NCI-H748 treated with DMSO at 0.1 percent for 48 hours (cell line): ENCODE measurements at places on chromosomes 6 and 20.

- no peak for DNase-seq
Observed at GRCh38 chr6:128098000-128098581, 197.2 kb upstream of the THEMIS start.

GRCh38 chr20:62487561-62488354, 12.0 kb upstream of the GATA5 start:
- DNase-seq, result no peak

DNA sequence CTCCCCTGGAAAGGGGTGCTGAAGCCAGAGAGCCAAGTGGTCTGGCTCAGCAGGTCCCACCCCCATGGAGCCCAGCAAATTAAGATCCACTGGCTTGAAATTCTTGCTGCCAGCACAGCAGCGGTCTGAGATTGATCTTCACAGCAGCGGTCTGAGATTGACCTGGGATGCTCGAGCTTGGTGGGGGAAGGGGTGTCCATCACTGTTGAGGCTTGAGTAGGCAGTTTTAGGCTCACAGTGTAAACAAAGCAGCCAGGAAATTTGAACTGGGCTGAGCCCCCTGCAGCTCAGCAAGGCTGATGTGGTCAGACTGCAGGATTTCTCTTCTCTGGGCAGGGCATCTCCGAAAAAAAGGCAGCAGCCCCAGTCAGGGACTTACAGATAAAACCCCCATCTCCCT, 41.3 kb upstream of the B3GAT2 start:
- no peak for DNase-seq

- peak; percentile 85 for DNase-seq
Observed at GRCh38 chr20:1225783-1226654, at the start of gene RAD21L1. TSS of gene RAD21L1 (plus strand) at chr20:1226044. CDS start at chr20:1228454, 2,410 bp downstream.

- DNase-seq, result peak; percentile 31
Observed at GRCh38 chr6:128112494-128112893, 211.6 kb upstream of the THEMIS start.

GRCh38 chr6:6395581-6396197, 75.2 kb upstream of the F13A1 start:
- DNase-seq, result no peak

- peak; percentile 47 for DNase-seq
Observed at GRCh38 chr20:8454137-8454712, 322.2 kb downstream of the PLCB1 start.

DNA sequence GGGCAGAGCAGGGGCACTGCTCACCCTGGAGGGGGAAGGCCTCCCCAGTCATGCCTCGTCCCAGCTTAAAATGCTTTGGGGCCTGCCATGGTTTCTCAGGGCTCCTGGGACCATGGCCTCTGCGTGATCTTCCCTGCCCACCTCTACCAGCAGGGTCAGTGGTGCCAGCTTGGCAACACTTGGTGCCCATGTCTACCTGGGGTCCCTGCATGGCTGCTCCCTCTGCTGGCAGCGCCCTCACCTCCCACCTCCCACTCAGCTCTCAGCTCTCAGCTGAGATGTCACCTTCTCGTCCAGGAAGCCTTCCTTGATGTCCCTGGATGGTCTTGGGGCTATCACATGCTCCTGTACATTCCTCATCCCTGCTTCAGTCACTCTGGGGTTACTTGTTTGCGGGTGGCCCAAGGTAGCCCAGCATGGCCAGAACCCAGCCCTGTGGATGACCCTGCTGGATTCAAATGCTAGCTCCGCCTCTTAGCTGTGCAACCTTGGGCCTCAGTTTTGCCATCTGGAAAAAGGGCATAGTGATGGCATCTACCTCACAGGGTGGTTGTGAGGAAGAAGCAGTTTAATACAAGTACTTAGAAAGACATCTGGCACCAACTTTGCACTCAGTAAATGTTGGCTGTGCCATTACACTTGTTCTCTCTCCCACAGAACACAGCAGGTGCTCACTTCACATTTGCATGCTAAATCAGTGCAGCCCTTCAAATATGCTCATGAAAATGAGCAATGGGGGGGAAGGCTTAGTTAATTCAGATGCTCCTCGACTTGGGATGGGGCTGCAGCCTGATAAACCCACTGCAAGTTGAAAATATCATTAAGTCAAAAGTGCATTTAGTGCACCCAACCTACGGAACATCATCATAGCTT, 53.5 kb upstream of the PTPN1 start:
- DNase-seq, result no peak

GRCh38 chr6:15474196-15474595, 188.6 kb downstream of the DTNBP1 start:
- DNase-seq, result no peak

GRCh38 chr20:23114018-23114417, 27.9 kb upstream of the CD93 start:
- no peak for DNase-seq

DNA sequence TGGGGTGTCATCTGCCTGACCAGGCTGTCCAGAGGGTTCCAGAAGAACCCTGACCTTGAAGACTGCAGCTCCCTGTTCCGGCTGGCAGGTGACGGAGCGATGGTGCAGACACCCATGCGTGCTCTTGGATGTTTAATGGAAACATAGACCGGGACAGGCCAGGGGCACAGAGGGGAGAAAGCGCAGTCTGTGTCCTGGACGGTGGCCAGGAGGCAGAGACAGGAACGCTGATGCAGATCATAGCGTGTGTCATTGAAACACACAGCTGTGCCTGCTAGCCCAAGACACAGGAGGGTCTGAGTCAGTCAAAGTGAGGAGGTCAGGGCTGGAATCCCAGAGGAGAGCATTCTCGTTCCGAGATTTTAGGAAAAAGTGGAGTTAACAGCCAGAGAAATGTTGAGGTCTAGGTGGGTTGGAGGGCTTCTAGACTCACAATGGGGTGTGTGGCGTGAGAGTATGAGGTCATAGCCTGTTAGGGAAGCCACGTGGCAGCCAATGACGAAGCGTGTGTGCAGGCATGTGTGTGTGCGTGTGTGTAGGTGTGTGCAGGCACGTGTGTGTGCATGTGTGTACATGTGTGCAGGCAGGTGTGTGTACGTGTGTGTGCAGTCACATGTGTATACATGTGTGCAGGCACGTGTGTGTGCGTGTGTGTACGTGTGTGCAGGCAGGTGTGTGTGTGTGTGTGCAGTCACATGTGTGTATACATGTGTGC, 167.0 kb downstream of the ERMARD start:
- DNase-seq, result no peak

DNA sequence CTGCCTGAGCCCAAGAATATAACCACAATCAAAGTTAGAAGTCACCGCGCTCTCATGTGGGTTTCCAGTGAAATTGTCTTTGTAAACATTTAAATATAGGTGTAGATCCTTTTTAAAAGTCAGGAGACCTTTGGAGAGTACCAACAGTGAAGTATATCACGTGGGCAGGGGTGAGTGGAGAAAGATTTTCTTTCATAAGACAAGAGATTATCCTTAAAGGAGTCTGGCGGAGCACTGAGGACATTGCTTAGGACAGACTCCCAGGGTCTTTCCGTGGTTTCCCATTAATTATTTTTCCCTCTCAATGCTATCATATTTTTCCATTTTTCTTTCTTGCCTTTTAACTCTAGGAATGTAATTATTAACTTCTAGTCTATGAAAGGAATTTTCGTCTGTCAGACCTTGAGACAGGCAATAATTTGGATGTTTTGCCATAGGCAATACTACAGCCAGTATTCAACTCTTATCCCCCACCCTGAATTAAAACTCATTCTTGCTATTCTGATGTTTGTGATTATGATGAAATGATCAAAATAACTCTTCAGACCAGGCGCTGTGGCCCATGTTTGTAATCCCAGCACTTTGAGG, 31.4 kb downstream of the DCBLD1 start:
- no peak for DNase-seq

DNA sequence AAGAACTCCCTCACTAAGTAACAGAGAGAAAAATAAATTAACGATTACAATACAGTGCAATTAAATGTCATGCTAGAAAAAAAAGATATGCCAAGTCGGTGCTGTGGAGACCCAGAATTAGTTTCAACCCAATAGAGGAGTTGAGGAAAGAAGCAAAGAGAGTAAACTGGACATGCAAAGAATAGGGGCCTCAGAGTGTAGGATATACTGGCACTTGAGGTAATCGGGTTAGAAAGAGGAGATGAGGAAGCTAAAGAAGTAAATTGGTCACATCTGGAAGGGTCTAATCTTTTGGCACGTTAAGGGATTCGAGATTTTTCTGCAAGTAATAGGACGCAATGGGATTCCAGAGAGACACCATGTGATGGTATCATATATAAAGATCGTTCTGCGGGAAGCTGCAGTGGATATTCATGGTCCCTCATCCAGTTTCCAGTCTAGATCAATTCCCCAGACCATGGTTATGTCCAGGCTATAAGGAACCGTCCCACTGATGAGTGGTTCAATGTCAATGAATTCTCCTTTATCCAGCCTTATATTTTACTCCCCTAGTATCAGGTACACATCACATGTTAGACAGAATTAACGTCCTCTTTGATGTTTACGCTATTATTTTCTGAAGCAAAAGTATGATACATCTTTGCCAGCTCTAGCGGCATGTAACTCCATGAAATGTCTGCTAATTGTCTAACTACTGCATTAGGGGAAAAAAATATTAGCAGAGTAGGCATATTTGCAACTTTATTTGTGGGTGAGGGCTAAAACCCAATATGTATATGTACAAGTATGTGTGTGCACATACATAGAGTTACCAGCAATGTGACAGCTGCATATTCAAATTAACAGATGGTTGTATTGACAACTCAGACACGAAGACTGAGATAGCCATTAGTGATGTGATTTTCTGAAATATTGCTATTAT, 1.1 kb upstream of the TBC1D32 start:
- DNase-seq, result no peak

- no peak for DNase-seq
Observed at GRCh38 chr6:51139950-51140385, 321.3 kb downstream of the TFAP2B start.

- DNase-seq, result no peak
Observed at GRCh38 chr6:41199552-41200246, 1.2 kb downstream of the TREML2 start.

DNA sequence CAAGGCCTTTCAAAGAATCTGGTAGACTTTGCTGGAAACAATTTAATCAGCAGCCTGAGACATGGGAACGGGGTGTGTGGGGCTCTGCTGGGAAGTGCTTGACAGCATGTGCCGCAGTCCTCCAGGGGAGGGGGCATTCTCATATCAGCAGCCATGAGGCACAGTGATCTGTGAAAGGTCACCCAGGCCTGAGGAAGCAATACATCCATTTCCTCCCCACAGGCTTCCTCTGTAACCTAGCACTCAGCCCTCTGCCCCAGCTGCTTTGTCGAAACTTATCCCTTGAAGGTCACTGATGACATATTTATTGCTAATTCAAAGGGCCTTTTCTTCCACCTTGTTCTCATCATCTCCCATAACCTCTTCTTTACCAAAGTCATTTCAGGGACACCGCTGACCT, 103.3 kb downstream of the TNFAIP3 start:
- DNase-seq, result no peak

DNA sequence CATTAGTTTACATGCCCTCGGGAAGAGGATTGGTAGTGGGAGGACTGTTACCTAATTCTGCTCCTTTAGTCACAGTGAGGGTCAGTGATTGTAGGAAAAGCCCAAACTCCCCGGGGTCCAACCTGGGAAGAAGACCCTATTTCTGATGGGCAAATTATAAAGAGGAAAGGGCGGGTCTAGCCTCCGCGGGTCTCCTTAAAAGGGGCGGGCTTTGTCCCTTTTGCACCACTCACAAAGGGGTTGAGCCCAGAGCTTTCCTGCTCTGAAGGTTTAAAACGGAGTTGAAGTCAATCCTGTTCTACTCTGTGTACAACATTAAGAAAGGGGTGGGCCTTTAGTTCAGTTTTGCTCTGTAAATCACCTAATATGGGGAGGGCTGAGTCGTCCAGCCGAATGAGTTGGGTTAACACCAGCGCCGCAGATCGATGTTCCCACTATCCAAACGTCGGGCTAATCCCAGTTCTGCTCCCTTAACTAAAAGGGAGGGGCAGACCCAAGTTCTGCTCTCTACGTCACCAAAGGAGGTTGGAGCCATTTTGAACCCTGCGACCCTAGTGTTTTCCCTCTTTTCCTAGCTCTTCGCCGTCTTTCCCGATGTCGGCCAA, 920 bp upstream of the RNF5 start:
- DNase-seq, result peak; percentile 90

DNA sequence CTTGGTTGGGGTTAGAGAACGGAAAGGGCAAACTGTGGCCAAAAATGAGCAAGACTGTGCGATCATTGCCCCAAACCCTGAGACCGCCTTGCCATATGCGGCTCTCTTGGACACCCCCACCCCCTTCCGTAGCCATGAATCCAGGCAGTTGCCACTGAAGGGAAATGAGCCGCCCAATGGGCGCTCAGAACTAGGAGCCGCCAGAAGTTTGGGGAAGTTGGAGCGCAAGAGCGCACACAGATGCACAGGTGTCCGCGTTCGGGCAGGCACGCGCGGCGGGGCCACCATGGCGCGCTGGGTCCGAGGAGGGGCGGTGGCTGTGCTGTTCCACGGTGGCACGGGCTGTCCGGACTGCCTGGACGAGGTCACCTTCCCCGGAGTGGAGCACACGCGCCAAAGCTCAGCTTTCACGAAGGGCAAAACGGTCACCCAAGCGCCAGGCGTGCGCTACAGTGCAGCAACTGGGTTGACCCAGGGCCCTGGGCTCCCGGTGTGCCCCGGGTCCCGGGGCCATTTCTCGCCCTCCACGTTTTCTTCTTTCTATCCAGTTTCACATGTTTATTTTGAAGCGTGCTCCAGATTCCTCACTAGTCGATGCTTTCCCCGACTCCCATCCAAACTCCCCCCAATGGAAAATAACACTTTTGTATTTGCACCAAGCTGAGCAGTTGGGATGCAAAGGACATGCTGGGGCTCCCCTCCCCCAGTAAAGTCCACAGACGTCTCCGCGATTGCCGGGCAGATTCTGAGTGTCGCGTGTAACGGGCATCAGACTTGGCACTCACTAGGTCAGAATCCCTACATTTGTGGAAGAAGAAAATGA, 906 bp upstream of the PDE10A start:
- no peak for DNase-seq

DNA sequence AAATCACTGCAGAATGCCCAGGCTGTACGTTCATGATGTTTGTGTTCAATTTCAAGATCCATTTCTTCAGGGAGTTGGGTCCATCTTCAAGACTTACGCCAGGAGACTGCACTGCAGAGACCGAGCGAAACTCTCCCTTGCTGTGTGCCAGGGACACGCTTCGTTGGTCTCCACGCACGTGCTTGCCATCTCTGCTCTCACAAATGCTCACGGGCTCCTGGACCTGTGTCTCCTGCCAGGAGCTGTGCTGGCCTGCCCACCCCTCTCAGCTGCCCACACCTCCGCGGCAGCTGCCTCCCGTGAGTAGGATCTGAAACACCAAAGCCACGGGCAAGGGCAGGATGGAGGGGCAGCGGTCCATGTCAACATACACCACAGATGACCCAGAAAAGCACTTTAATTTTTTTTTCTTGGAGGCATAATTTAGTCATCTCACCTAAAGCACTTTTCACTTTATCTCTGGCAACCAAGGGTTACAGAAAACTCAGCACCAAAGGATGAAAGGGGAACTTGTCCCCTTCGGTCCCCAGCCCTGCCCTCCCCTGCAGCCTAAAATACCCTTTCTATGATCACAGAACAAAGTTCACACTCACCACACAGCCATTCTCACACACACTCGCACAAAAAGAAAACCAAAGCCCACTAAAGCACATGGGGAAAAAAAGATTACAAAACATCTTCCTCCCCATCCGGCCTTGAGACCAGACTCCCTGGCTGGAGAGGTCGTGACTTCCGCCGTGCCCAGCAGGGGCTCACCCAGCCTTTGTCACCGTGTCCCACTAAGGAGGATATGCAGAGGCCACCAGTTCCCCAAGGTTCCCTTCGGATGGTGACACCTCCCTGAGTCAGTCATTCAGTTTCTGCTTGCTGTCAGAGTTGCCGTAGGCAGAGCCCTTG, 137.9 kb downstream of the AGPAT4 start:
- no peak for DNase-seq
